Activated naive CD8-positive, alpha-beta T cell treated with anti-CD3 and anti-CD28 coated beads, Interleukin-2, amount 50 U/mL, for 24 hours (primary cell): ENCODE measurements at places on chromosomes 3 and 15.

DNA sequence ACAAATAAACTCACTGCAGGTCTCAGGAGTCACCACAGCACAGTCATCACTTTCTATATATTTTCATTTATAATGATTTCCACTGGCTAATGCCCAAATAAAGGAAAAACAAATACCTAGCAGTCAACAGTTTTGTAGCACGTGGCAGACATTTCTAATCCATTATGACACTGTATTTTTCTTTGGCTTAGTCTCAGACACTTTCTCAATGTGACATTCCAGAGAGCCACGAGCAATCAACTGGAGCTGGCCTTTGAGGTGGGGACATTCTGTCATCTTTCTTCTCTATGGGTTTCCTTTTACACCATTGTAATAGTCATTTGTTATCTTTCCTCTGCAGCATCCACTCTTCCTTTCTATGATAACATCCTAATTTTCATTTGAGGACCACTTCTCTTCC is 119.7 kb downstream of the WNT5A start:
- no peak for DNase-seq

GRCh38 chr15:67779549-67780111 is 45.7 kb upstream of the SKOR1 start:
- DNase-seq = no peak

- no peak for DNase-seq
Measured at GRCh38 chr15:39459548-39459947, 121.3 kb upstream of the THBS1 start.

DNA sequence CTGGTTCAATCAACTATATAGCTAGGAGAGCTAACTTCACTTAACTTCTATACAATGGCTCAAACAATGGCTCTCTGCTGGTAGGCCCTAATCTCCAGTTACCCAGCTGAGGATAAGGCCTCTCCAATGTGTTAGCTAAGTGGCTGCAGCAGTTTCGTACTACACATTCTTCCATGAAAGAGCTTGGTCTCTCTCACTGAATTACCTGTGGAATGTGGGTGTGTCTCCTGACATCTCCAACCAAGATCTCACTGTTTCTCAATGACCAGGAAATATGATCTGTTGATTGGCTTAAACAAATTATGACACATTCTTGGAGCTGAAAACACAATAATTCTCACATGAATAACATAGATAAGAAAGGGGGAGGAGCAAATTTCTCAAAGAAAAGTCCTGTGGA is 169.8 kb upstream of the ROBO1 start:
- no peak for DNase-seq

- no peak for DNase-seq
Measured at GRCh38 chr3:81645248-81645647, 116.2 kb downstream of the GBE1 start.

- no peak for DNase-seq
Measured at GRCh38 chr15:43238671-43239131, 17.9 kb upstream of the EPB42 start.

GRCh38 chr15:62994439-62994838 is 48.1 kb upstream of the TPM1 start:
- no peak for DNase-seq

GRCh38 chr3:179398574-179399231 is 51.2 kb downstream of the MFN1 start:
- no peak for DNase-seq

GRCh38 chr15:47194718-47195117 is 522.6 kb upstream of the SEMA6D start:
- DNase-seq = no peak

- no peak for DNase-seq
Measured at GRCh38 chr3:58497097-58497496, 5.2 kb downstream of the KCTD6 start.

GRCh38 chr3:149245738-149246451 is 24.3 kb upstream of the CP start:
- no peak for DNase-seq

GRCh38 chr3:196624907-196625306 is 14.6 kb upstream of the NRROS start:
- no peak for DNase-seq

GRCh38 chr15:84905016-84905916 is 20.8 kb downstream of the SLC28A1 start:
- DNase-seq = no peak

DNA sequence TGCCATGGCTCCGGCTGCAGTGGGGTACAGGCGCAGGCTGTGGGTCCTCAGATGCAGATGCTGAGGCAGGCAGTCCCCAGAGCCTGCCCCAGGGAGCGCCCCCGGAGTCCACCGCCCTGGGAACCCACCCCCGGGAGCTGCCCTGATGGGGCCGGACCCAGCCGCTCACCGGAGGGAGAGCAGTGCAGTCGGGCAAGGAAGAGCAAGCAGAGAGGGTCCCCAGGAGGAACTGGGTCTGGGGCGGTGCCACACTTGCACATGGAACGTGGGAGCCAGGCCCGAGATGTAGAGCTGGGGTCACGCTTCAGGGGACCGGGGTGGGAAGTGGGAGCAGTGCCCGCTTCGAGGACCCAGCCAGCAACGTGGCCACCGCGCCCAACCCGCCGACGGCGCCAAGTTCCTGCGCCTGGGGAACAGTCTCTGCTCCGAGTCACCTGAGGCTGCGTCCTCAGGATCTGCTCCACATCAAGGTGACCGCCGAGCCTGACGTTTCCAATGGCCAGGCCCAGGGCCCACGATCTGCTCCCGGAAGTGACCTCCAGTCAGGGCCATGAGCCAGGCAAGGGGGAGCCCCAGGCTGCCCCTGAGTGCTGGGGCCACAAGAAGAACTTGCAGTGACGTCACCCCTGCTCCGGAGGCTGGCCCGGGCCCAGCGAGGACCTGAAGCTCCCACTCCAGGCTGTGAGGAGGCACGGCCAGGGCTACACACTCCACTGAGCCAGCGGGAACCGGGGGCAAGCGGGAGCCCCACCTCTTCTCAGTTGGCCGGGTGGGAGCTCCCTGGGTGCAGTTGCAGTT is 27.0 kb upstream of the TFG start:
- no peak for DNase-seq

GRCh38 chr15:29138260-29138659 is 131.4 kb downstream of the NSMCE3 start:
- no peak for DNase-seq

DNA sequence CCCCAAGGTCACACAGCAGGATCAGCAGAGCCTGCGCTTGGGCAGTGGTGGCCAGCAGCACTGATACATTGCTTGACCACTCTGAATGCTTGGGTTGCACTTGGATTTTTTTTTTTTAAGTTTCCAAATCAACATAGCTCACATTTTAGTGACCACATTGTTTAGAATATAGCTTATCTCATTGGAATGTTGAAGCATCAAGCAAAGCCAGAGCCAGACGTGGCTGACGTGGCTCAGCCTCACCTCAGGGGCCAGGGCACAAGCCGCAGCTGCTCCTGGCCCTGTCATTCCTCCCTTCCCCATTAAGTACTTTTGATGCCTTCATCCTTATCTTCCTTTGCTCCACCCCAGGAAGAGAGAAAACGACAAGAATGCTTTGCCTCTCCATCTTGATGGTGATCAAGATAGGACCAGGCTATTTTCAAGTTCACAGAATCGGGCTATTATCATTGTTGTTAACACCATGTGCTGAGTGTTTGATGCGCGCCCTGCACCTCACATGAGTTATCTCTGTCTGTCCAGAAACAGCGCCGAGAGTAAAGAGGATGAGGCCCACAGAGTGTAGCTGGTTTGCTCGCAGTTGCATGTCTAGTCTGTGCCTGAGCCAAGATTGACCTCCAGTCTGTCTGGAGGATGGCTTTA is 75.8 kb downstream of the AAGAB start:
- no peak for DNase-seq

- DNase-seq = no peak
Measured at GRCh38 chr3:33994568-33994967, 196.1 kb downstream of the PDCD6IP start.

DNA sequence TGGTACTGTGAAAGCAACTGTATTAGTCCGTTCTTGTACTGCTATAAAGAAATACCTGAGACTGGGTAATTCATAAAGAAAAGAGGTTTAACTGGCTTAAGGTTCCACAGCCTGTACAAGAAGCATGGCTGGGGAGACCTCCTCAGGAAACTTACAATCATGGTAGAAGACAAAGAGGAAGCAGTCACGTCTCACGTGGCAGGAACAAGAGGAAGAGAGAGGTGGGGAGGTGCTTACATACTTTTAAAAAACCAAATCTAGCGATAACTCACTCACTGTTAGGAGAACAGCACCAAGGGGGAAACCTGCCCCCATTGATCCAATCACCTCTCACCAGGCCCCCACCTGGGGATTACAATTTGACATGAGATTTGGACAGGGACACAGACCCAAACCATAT is 48.9 kb downstream of the IQGAP1 start:
- DNase-seq = no peak

- no peak for DNase-seq
Measured at GRCh38 chr3:150094150-150094933, 123.6 kb upstream of the PFN2 start.

DNA sequence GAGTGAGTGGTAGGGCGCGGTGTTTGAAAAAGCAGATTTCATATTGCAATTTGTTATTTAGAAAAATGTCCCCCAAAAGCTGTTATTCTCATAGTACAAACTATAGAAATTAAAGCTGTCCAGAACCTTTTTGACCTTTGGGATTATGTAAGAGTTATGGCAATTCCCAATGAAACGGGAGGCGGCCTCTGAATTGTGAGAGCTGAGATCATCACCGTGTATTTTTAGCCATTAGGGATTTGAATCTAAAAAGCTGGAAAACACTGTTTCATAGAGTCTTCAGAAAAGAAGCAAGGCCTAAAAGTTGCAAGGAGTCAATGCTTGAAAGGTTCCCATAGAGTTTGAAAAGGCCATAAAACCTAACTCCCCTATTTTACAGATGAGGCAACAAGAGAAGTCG is 38.6 kb upstream of the SLC25A26 start:
- no peak for DNase-seq

- DNase-seq = no peak
Measured at GRCh38 chr15:67196672-67197363, 57.6 kb downstream of the AAGAB start.

GRCh38 chr3:160780245-160780644 is 24.2 kb downstream of the PPM1L start:
- no peak for DNase-seq

DNA sequence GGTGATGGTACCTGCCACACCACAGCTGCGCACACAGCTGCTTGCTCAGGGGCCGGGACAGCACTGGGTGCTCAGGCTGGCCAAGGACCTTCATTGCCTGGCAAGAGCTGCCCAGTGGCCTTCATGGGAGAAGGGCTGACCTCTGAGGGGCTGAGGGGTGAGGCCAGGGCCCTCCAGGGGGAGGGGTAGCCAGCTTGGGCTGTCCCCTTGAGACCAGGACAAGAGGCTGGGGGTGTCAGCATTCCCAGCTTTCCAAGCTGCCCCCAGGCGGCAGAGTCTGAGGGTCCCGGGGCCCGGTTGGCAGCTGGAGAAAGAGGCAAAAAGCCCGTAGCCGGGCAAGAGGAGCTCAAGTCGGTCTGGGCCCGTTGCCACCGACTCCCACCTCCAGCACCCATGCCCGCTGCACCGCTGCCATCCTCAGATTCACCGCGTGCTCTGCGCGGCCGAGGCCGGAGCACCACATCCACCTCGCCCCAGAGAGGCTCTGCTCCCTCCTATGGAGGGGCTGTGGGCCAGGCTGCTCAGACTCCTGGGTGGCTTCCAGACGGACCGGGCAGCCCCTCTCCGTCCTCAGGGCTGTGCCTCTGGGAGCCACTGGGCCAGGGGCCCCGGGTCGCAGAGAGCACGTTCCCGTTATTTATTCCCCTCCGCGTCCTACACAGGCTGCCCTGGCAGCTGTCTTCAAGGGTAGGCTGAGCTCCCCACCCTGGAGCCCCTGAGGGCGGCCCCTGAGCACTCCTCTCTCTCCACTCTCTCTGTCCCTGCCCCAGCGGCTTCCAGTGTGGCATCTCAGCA is 51.5 kb downstream of the PLXNA1 start:
- no peak for DNase-seq

- DNase-seq = no peak
Measured at GRCh38 chr15:74196175-74196574, 6.4 kb downstream of the STRA6 start.

DNA sequence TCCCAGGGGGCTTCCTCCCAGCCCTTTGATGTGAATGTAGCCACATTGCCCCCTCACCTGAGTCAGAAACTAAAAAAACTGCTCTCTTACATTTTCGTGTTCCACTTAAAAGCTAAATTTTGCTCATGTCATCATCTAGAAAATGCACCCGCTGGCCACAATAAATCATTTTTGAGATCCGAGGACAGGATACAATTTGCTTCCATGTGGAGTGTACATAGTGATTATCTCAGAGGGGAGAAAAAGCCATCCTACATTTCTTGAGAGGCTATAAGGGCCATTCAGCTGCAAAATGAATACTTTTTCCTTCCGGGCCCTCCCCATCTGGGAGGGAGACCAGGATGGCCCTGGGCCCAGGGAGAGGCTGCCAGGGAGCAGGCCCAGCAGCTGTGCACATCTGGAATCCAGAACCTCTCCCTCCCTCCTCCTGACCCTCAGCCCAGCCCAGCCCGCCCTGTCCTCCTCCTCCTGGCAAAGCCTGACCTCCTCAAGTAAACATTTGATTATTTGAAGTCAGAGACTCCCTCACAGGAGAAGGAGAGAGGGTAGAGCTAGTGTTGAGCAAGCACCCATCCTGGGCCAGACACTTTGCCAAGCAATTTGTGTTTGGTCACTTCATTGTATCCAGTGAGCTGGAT is 59.1 kb downstream of the CORO2B start:
- DNase-seq = no peak

DNA sequence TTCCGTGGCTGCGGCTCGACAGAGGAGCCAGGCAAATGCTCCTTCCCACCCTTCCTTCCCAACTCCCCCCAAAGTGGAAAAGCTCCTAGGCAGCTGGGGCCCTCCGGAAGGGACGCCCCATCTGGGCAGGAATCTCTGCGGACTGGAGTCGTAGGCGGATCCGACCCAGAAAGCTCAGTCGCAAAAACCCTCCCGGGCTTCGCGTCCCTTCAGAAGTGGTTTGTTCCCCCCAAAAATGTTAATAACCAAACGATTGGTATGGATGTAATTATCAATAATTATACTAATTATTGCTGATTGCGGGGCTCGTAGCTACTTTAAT is 3.8 kb downstream of the RNU6-1 start:
- no peak for DNase-seq

DNA sequence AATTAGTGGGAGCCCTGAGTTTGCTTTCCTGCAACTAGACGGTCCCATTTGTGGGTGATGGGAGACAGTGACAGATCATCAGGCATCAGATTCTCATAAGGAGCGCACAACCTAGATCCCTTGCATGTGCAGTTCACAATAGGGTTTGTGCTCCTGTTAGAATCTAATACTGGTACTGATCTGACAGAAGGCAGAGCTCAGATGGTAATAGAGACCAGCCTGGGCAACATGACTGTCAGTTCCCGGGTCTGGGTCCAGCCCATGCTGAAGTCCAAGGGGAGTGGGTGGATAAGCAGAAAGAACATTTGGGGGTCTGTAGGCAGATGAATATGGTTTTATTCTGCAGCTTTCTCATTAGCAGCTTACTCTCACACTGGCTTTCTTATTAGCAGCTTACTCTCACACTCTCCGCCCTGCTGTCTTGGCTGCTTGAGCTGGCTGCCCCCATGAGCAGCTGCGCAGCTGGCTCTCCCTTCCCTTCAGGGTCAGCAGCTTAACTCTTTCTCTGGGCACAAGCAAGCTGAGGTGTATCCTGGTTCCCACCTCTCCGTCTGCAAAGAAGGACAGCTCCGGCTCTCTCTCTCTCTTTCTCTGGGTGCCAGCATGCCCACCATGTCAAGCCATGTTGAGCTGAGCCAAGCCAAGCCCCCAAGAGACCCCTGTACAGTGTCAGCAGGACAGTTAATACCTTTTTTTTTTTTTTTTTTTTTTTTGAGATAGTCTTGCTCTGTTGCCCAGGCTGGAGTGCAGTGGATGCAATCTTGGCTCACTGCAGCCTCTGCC is 46.5 kb downstream of the KLHDC8B start:
- DNase-seq = no peak
